ENCODE measurements at places on chromosomes 5 and 9.

- peak; percentile 23 for DNase-seq
Measured at GRCh38 chr5:37859805-37860204, 20.0 kb upstream of the GDNF start.

- DNase-seq, result no peak
Measured at GRCh38 chr5:170785416-170785815, 1.9 kb downstream of the GABRP start.

- DNase-seq, result no peak
Measured at GRCh38 chr9:134735441-134736175, 94.0 kb downstream of the COL5A1 start.

DNA sequence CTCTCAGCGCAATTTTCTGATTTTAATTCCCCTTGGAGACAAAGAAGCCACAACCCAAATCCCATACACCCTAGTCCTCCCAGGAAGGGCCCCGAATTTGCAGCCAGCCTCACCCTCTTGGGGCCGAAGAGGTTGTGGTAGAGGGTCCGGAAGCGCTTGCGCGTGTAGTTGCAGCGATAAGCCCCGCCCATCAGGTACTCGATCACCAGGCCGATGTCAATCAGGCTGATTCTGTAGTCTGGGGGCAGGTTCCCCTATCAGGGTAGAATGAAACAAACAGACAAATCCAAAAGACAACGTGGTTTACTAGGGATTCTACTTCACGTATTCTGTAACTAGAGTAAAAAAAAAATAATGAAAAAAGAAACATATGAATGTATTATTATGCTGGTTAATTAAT, 210.6 kb upstream of the KLF9 start:
- DNase-seq, result no peak

DNA sequence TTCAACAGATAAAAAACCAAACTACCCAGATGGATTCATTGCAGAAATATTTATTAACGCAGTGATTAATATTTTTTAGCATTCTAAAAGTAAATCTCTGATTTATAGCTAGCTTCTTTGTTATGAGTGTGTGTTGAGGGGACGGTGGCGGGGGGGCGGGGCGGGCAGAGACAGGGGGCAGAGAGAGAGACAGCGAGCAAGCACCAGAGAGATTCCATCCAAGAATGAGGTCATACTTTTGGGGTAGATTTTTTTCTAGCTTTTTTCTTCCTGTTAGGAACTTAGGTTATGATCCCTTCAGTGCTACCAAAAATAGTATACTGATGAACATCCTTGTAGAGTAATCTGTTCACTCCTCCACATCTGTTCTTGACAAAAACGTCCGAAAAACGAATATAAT, 500 bp upstream of the ZNF883 start:
- no peak for DNase-seq

DNA sequence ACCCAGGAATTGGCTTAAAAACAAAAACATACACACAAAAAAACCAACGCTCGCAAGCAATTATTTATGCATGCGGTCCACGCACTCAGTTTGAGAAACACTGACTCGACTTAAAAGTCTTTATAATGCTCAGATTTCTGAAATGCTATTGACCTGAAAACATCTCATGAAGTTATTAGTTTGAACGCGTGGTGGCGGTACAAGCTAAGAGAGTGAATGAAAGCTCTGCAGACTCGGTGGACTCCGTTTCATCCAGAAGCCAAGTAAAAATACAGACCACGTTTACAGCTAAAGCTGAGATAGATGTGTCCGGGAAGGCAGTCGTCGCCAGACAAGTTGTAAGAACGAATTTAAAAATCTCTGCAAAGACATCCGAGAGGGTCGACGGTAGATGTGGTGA, at the start of gene PCDHB6:
TSS of gene PCDHB6 (plus strand) at position 246 of the 400 bp plus-strand sequence. CDS start 201 bp downstream, outside the sequence.
- peak; percentile 26 for DNase-seq

- DNase-seq, result no peak
Measured at GRCh38 chr5:32848681-32849080, 137.6 kb downstream of the NPR3 start.

- no peak for DNase-seq
Measured at GRCh38 chr9:117612317-117612716, 91.9 kb upstream of the TLR4 start.

GRCh38 chr9:134475011-134475790, 148.9 kb downstream of the RXRA start:
- no peak for DNase-seq

DNA sequence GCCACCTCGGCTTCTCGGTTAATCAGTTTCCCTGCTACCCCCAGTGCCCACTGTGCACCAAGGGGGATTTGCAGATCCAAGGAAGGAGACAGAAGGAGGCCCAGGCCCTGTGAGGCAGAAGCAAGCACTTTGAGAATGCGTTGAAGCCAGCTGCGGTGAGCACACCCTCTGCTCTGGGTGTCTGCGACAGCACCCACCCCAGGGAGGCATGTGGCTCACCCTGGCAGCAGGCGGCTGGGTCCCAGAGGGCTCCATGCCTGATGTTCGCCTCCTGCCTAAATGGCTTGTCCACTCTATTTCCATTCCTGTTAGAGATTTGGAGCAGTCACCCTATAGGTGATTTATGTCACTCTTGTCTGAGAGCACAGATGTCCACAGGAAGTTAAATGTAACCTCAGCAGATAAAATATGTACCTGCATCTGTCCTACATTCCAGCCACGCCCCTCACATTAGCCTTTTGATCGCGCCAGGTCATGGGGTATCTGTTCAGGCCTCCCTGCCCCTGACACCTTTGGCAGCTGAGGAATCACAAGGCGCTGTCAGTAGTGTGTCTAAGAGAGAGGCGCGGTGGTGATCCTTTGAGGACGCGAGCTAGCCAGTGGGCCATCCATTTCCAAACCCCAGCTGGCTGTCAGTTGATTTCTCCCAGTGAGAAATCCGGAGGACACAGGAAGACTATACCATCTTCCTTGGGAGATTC, 28.1 kb downstream of the PTGES2 start:
- DNase-seq, result no peak

GRCh38 chr9:35861161-35861897, 8.9 kb downstream of the OR13J1 start:
- DNase-seq, result no peak

- DNase-seq, result no peak
Measured at GRCh38 chr5:181198905-181199519, 6.0 kb downstream of the TRIM7 start.

- DNase-seq, result no peak
Measured at GRCh38 chr5:59299006-59299405, 594.5 kb downstream of the PDE4D start.

- no peak for DNase-seq
Measured at GRCh38 chr5:173640156-173640804, 23.8 kb upstream of the BOD1 start.

DNA sequence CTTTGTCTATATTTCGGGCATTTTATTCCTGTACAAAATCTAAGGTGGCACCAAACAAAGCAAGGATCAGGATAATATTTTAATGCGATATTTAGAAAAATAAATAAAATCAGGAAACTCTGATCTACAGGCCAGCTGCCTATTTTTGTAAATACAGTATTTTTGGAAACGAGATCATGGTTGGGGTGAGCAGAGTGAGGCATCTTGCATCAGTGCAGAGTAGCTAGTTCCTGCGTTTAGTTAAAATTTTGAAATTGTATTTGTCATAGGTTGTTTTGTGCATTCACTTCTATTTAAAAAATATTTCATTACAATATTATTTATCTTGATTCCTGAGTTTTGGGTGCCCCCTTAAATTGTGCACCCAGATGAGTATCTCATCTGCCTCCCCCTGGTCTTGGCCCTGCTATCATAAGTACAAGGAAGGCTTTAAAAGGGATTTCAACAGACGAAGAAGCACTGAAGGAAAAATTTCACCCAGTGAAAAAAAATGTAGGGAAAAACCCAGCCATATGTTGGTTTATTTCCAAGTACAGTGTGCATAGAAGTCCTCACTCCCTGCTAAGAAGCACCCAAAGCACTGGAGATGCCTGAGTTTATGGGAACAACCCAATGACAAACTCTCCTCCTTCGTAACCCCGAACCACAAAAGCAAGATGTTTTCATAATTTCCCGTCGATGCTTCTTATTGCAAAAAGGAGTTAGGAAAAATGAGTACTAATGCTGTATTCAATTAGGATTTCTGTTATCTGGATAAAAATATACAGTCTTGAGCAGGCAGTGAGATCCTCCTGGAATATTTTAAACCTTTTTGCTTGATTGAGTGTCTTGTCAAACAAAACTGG, 304.7 kb upstream of the CLINT1 start:
- no peak for DNase-seq

GRCh38 chr5:140367256-140368013, 7.4 kb downstream of the SLC4A9 start:
- DNase-seq, result no peak

DNA sequence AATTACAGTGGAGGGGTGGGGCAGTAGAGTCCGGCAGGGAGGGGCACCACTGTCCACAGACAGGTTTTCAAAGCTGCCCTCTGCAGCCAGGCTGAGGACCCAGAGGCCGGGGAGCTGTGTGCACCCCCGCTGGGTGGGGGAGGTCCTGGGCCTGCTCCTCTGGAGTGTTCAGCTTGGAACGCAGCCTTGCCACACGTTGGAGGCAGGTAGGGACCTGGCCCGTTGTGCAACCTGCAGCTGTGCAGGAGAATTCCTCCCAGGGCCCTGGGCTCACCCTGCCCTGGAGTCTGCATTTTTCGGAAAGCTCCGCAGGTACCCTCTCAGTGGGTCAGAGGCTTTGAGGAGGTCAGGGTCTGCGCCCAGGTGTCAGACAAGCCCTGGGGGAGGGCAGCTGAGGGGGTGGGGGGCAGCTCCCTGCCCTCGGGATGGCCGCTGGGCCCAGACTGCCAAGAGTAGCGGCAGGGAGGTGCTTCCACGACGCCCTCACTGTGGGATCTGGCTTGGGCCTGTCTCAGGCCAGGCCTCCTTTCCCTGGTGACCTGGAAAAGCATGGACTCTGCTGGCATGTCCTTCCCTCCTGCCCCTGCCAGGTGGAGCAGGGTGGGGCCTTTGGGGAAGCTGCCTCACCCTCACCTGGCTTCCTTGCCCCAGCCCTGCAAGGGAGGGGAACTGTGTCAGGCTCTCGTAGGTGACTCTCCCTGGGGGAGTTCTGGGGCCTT, 29.5 kb downstream of the RXRA start:
- no peak for DNase-seq

- peak; percentile 30 for DNase-seq
Measured at GRCh38 chr9:134441227-134442084, 115.2 kb downstream of the RXRA start.

- DNase-seq, result no peak
Measured at GRCh38 chr5:39577529-39577928, 152.7 kb upstream of the DAB2 start.

DNA sequence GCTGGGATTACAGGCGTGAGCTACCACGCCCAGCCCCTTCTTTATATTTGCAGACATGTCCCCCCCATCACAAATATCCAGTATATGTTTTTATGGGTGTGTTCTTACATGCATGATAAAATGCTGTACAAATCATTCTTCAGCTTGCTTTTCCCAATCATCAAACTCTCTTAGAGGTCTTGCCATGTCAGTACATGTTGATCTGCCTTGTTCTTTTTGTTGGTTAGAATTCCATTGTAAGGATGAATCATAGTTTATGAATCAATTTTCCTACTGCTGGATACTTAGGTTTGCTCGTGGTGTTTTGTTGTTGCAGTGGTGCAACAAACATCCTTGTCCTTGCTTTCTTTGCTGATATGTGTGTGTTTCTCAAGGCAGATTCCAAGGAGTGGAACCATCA, 79.9 kb upstream of the NEURL1B start:
- no peak for DNase-seq

- no peak for DNase-seq
Measured at GRCh38 chr9:110351009-110351467, 13.4 kb upstream of the TXNDC8 start.

DNA sequence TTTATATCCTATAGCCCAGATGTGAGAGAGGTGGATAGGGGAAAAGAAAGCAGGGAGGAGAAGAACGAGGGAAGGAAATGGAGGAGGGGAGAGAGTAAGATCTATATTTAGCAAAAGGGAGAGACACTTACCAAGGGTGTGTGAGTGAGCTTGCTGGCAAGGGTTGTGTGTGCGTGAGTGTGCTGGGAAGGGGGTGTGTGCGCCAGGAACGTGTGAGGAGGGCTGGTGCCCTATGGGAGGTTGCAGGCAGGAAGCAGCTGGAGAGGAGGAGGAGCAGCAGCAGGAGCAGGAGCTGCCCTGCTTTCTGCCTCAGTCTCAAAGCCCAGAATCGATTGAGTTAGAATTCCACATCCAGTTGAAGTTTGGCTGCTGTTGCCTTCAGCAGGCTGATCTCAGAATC, 148.3 kb upstream of the RUSC2 start:
- DNase-seq, result peak; percentile 47

- no peak for DNase-seq
Measured at GRCh38 chr5:81505672-81506071, 111.7 kb upstream of the ACOT12 start.

GRCh38 chr9:88173378-88173999, 35.2 kb upstream of the SPATA31C2 start:
- DNase-seq, result peak; percentile 83

- no peak for DNase-seq
Measured at GRCh38 chr9:85118990-85119755, 449.6 kb downstream of the NTRK2 start.

- no peak for DNase-seq
Measured at GRCh38 chr9:78127279-78128225, 95.9 kb upstream of the GNAQ start.

DNA sequence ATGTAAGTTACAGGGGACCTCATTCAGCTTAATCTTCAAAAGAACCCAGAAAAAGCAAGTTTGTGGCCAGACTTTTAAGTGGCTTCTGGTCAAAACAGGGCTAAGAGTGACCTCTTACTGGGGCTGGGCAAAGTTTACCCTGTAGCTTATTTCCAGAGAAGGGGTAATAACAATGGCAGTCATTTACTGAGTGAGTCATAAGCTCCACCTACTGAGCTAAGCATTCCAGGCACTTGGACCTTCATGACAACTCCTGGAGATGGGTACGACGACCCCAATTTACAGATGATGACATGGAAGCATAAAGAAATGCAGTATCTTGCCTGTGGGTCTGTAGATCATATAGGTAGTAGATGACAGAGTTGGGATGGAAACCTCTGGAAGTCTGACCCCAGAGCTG, 4.7 kb upstream of the GPR151 start:
- DNase-seq, result no peak

DNA sequence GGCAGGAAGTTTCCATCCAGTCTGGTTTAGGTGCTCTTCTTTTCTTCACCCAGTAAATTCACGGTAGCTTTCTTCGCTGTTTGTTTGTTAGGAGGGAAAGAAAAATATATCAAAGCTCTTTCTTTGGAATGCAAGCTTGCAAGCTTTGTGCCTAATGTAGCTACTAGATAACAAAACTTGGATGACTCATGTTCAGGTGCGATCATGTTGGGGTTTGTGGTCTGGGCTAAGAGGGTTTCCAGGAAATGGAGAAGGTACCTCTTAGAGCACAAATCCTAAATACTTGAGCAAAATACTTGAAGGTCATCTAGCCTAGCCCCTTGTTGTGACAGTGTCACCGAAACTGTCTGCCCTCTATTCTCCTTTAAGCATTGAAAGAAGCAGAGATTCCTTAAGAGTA, 17.7 kb downstream of the SRP19 start:
- no peak for DNase-seq

Data from NB4 (cell line).